Right hindlimb (tissue), 1 donor: ENCODE measurements at places on chromosomes 3 and 15.

- no peak for DNase-seq
These were observed 819.7 kb upstream of the ALCAM start for GRCh38 chr3:104547031-104547430.

- no peak for DNase-seq
These were observed 93.7 kb upstream of the UBE3A start for GRCh38 chr15:25532269-25533140.

- DNase-seq, result no peak
These were observed 13.3 kb downstream of the COX5A start for GRCh38 chr15:74924525-74924924.

GRCh38 chr15:40856746-40857145, 12.9 kb downstream of the SPINT1 start:
- no peak for DNase-seq

DNA sequence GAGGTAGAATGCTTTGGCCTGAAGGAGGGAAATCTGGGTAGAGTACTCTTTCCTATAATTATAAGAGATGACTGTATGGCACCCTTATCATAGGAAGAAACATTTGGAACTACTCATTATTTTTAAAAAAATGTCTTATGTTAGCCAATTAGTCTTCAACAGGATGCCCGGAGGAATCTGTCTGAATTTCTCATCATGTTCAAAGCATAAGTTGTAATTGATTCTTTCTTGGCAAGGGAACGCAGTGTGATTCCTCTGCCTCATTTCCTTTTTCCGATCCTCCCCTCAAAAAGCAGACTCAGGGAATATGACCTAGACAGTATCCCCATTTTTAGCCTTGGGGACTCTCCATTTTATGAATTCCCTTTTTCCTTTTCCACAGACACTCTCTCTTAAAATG, 165.1 kb downstream of the IL5RA start:
- DNase-seq, result no peak

GRCh38 chr3:135127946-135128470, 332.9 kb downstream of the EPHB1 start:
- DNase-seq, result no peak

DNA sequence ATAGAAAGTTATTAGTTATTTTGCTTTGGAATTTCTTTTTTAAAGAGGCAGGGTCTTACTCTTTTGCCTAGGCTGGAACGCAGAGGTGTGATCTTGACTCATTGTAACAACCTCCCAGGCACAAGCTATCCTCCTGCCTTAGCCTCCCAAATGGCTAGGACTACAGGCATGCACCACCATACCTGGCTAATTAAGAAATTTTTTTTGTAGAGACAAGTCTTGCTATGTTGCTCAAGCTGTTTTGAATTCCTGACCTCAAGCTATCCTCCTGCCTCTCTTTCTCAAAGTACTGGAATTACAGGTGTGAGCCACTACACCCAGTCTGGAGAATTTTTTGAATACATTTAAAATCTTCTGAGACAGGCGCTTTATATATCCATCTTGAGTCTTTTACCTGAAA, 49.5 kb downstream of the IQGAP1 start:
- DNase-seq, result no peak

- no peak for DNase-seq
These were observed 101.3 kb upstream of the CMC1 start for GRCh38 chr3:28139967-28140634.

- no peak for DNase-seq
These were observed 71.7 kb upstream of the SNRK start for GRCh38 chr3:43214616-43215015.

DNA sequence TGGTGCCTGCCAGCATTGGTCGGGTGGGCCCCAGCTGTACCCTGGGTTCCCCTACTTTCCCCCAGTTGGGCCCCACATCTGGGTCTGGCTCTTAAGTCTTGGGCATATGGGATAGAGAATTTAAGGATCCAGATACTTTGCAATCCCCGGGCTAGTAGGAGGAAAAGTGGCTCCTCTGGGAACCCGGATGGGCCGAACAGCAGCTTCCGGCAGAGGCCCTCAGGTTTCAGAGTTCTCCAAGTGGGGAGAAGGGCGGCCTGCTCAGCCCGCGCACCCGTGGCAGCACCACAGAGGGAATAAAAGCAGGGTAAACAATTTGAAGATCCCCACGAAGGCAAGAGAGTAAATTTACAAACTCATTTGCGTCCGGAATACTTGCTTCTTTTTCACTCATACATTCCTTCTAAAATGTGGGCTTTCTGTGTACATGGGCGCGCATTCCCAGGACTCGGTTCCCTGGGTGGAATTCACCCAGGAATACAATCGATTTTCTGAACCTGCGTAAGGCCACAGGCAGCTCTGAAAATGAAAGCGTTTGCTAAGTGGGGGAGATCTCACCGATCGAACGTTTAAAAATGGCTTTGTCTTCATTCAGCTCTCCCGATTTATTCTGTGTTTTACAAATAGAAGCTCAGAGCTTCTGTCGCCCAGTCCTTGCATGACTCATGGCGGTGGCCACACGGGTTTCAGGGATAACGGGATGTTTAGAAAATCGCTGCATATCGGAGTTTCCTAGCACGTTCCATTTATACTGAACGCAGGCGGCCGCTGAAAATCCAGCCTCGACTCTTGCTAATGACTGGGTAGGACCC, 74.0 kb upstream of the POLG start:
- no peak for DNase-seq
